ENCODE measurements at places on chromosomes 3 and 15. TPM values are rescaled to one million over a fixed set of nuclear protein-coding genes. Genes with fewer than 3 reads are reported as not detected.

DNA sequence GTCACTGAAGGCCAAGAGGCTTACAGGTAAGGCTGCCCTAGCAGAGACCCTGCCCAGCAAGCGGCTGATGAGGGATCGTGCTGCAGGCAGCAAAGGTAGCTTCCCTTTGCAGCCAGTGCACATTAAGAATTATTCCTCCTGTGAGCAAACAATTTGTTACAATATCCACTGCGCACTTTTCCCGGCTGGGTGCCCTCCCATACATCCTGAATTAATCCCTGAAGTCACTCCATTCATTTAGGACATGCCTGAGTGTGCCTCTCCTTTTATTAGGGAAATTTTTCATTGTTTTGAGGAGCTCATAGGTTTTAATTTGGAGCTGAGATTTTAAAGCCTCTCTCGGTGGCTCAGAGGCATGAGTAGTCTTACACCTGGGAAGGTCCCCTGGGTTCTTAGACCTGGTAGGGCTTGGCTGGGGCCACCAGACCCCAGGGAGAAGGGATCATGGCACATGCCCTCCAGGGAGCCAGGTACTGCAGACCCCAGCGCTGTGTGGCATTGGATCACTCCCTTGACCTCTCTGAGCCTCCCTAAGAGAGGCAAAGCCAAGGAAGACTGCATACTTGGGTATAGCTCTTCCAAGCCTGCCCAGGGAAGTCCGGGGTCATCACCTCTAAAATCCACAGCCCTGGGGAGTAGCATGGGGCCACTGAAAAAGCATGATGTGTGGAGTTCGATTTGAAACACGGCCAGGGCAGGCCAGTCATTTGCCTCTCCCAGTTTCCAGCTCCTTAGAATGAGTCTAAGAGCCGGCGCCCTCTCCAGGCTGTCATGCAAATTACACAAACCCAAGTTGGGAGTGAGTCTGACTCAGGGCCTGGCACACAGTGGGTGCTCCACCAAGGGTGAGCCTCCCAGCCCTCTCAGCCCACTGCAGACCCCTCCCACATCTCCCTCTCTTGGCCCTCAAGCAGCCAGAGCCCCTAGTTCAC is 151.9 kb upstream of the LINGO1 start:
- no peak for DNase-seq

GRCh38 chr3:21979706-21980105 is 228.7 kb upstream of the ZNF385D start:
- DNase-seq, result no peak

LRRC49 gene
- 54.8 TPM for total RNA-seq

- DNase-seq, result no peak
These were observed 35.5 kb upstream of the CGNL1 start for GRCh38 chr15:57340682-57341259.

DNA sequence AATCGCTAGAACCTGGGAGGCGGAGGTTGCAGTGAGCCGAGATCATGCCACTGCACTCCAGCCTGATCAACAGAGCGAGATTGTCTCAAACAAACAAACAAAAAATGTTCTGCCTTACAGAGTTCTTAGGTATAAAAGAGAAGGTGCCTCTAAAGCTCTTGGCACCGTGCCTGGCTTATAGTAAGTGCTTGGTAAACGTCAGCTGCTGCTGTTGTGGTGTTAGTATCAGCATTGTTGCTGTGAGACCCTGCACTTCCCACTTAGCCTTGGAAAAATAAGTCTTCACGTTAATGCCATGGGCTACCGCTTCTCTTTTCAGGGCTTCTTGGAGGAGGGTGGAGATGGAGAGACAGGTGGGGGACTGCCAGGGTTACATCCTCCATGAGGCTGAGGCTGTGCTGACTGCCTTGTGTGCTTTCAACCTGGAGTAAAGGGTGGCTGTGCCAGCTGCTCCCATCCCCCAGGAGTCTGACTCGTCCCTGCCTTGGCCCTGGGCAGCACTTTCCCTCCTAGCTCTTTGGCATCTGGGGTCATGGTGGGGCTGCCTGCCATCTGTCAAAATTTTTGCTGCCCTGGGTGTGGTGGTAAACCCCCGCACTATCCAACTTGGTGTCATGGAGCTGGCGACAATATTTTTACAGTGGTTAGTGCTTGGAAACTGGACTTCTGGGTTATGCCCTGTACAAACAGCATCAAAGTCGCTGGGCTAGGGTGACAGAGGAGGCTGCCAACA is 17.8 kb downstream of the FLNB start:
- no peak for DNase-seq

PTH1R gene
- 15.6 TPM for total RNA-seq

GRCh38 chr3:153357436-153357835 is 195.4 kb downstream of the RAP2B start:
- DNase-seq, result no peak

DNA sequence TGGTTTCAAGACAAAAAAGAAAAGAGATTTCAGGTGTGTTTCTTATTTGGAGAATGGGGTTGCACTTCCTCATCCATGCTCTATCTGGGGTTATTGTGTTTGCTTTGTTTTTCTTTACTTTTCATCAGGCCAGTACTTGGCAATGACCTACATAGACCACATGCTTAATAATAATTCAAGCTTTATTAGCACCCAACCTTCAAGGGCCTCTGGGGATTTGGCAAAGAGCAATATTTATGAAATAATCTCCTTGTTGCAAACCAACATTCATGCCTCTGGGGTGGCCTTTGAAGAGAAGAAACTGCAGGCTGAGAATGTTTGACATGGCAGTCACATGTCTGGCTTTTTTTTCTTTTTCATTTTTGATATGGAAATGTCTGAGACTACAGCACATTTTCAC is 68.2 kb upstream of the SNRK start:
- DNase-seq, result no peak

GRCh38 chr3:66372681-66373350 is 128.0 kb downstream of the LRIG1 start:
- DNase-seq, result peak; percentile 63

All from heart left ventricle (tissue), 16 donors.